Activated T-helper 1 cell treated with anti-CD3 and anti-CD28 coated beads, Interleukin-12 subunit alpha, Interleukin-12 subunit beta, Interleukin-2, Interleukin-4 antibody, amounts not matched to agents 30 ng/mL and 10 ng/mL and 1 ng/mL, durations not matched to agents 14 hours and 24 hours and 36 hours (primary cell): ENCODE measurements at places on chromosomes 7 and 10. TPM values are rescaled to one million over a fixed set of nuclear protein-coding genes. Genes with fewer than 3 reads are reported as not detected.

WAPL gene
- total RNA-seq: 49.7 and 50.2 TPM in 2 replicates

CNPY4 gene
- 19.6 and 21.7 TPM in 2 replicates for total RNA-seq

STRIP2 gene
- total RNA-seq: 74.0 and 79.4 TPM in 2 replicates

GNGT1 gene
- total RNA-seq: not detected in 2 replicates

SPDYE8 gene
- not detected in 2 replicates for total RNA-seq

HMX2 gene
- not detected in 2 replicates for total RNA-seq

GPC2 gene
- 3.9 and 4.8 TPM in 2 replicates for total RNA-seq

PDE6C gene
- total RNA-seq: not detected in 2 replicates

CPVL gene
- total RNA-seq: not detected in 2 replicates

CTAGE6 gene
- total RNA-seq: 0.93 TPM in 1 of 2 replicates, not detected in the other

STEAP4 gene
- total RNA-seq: 0.99 and 1.1 TPM in 2 replicates

CH25H gene
- total RNA-seq: not detected in 2 replicates

DNA sequence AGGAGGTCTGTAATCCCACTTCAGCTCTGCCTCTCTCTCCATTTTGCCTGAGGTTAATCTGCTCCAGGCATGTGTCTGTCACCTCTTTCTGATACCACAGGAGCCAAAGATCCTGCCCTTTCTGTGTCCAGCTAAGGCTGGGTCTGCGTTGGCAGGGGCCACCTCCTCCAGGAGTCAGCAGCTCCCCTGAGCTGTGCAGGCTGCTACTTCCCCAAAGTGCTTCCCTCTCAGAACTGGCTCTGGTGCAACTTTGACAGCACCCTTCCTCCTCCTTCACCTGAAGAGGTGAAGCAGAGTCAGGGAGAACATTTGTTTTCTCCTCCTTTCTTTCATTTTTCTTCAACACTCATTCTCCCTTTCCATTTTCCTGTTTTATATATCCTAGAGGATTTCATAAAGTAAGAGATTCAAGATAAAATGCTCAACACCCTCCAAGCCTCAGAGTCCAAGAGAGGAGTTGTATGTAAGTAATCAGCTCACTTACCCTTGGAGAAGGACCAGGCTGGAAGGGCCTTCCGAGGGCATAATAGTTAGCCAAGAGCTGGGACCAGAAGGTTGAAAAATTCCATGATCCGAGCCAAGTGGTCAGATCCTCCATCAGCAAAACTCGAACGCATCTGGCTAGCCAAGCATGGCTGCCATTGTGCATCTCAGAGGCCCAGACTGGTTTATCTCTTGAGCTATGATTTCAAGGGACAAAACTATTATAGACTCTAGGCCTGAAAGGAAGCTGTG, 257.3 kb downstream of the PTEN start:
- H3K27me3 ChIP-seq: peaks cover 10% of the 10 kb centered on the region
- peaks cover 10% of the 10 kb centered on the region for H3K4me1 ChIP-seq
- DNase-seq: no peak
- H3K27ac ChIP-seq: no peak overlapping the region
- H3K4me3 ChIP-seq: no peak overlapping the region

- H3K27ac ChIP-seq: no peak overlapping the region
- no peak overlapping the region for H3K4me3 ChIP-seq
- no peaks in the 10 kb centered on the region for H3K4me1 ChIP-seq
- DNase-seq: no peak
- no peaks in the 10 kb centered on the region for H3K36me3 ChIP-seq
Observed at GRCh38 chr10:106251573-106251972, 912.9 kb downstream of the SORCS1 start.

GRCh38 chr7:18770154-18770811, 274.7 kb downstream of the HDAC9 start:
- H3K36me3 ChIP-seq: no peaks in the 10 kb centered on the region
- no peak for DNase-seq

GRCh38 chr7:42745357-42746059, 166.4 kb downstream of the C7orf25 start:
- no peak for DNase-seq
- H3K36me3 ChIP-seq: no peaks in the 10 kb centered on the region
- no peaks in the 10 kb centered on the region for H3K27me3 ChIP-seq
- no peak overlapping the region for H3K4me3 ChIP-seq
- H3K4me1 ChIP-seq: no peaks in the 10 kb centered on the region

DNA sequence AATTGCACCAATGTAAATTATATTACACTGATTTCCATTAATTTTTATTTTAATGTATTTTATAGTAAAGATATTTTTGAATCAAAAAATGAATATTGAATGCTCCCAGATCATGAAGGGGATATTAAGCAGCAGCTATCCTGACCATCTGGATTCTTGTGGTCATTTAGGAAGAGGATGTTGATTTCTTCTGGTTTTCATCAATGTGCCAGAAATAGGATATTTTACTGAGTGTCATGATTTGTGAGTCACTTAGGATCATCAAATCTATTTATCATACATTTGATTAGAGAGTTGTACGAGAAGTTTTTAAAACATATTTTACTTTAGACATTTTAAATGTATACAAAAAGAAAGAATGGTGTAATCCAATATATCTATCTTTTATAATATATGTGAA, 366.3 kb upstream of the CHRM2 start:
- no peak overlapping the region for H3K27ac ChIP-seq
- no peak overlapping the region for H3K4me3 ChIP-seq
- H3K4me1 ChIP-seq: no peaks in the 10 kb centered on the region

DNA sequence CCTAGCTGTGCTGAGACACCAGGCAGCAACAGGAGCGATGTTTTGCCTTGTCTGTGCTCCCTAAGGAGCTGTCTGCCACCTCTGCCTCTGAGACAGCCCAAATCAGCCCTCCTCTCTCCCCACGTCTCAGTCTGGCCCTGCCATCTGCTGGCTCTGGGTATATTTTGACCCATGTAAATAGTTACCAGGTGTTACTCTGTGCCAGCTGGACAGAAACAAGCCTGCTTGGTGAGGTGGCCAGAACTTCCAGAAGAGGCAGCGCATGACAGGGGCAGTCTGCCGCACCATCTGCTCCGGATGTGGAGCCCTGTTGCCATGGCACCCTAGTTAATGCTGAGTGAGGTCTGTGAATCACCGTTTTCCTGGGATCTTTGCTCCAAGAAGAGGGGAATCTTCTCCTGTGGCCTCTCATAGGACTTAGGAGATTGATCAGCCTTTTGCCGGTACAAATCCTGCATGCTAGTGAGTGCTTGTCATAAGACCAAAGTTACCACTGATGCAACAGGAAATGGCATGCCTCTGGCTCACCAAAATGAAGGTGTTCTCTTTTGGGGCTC, 31.8 kb downstream of the GSTO2 start:
- peak overlapping the region; percentile 25 for H3K4me3 ChIP-seq
- DNase-seq: no peak
- peaks cover 48% of the 10 kb centered on the region for H3K4me1 ChIP-seq
- peak overlapping the region; percentile 82 for H3K27ac ChIP-seq
- H3K27me3 ChIP-seq: no peaks in the 10 kb centered on the region

GRCh38 chr10:91551856-91552255, 81.0 kb downstream of the PPP1R3C start:
- no peak for DNase-seq
- H3K27ac ChIP-seq: no peak overlapping the region
- H3K36me3 ChIP-seq: no peaks in the 10 kb centered on the region
- no peaks in the 10 kb centered on the region for H3K4me1 ChIP-seq

DNA sequence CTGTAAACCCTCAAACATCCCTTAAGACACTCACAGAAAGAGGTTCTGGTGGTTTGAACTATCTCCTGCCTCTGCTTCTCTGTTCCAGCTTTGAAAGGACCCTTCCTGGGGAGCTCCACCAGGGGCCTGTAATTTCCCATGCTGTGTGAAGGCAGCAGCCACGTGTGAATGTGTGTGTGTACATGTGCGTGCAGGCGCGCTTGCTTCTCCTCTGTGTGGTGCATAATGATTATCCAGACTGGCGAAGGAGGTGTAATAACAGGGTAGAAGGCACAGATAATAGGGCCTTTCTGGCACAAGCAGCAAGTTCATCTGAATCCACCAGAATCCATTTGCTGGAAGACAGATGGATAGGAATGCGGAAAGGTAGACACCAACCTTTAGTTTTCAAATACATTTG, 466.5 kb downstream of the GRID1 start:
- H3K4me1 ChIP-seq: no peaks in the 10 kb centered on the region
- no peaks in the 10 kb centered on the region for H3K27me3 ChIP-seq
- DNase-seq: no peak
- no peaks in the 10 kb centered on the region for H3K36me3 ChIP-seq
- no peak overlapping the region for H3K27ac ChIP-seq

DNA sequence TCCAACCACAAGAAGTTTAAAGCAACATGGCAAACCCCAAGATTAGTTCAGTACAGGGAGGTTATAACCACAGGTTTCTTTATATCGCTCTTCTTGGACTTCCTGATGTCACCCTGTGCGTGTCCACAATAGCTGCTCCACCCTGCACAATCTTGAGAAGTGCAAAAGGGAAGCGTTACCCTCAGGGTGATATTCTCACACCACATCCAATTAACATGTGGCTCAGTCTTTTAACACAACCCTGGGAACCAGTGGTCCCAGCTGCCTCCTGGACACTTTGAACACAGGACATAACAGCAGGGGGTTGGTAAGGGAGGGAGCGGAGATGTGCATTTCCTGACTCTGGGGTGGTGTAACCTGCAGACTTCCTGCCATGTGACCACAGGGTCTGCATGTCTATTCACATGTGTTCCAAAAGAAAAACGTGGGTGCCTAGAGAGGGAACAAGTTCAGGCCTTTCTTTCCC, 64.6 kb downstream of the GSAP start:
- peak overlapping the region; percentile 90 for H3K27ac ChIP-seq
- peaks cover 9% of the 10 kb centered on the region for H3K36me3 ChIP-seq
- H3K27me3 ChIP-seq: peaks cover 5% of the 10 kb centered on the region
- H3K4me1 ChIP-seq: peaks cover 58% of the 10 kb centered on the region

DNA sequence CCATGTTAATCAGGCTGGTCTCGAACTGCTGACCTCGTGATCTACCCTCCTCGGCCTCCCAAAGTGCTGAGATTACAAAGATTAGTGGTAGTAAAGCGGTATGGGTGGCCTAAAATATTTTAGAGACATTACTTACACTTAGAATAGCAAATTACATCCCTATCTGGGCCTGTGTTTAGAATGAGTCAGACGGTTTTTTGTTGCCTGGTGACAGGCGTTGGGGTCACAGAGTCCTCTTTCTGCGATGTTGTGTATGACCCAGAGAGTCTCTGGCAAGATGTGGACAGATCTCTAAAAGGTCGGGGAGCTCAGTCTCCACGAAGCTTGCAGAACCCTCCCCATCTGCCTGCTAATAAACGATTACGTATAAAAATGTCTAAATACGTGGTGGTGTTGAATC, 39.6 kb upstream of the PRKCQ start:
- DNase-seq: no peak
- no peak overlapping the region for H3K27ac ChIP-seq
- H3K4me3 ChIP-seq: no peak overlapping the region
- H3K27me3 ChIP-seq: no peaks in the 10 kb centered on the region
- H3K36me3 ChIP-seq: peaks cover 44% of the 10 kb centered on the region
- peaks cover 60% of the 10 kb centered on the region for H3K4me1 ChIP-seq

- DNase-seq: no peak
- no peaks in the 10 kb centered on the region for H3K36me3 ChIP-seq
- no peak overlapping the region for H3K4me3 ChIP-seq
- H3K27ac ChIP-seq: no peak overlapping the region
- H3K4me1 ChIP-seq: peaks cover 9% of the 10 kb centered on the region
Observed at GRCh38 chr7:30176463-30177109, 41.8 kb downstream of the MTURN start.

- H3K36me3 ChIP-seq: no peaks in the 10 kb centered on the region
- no peaks in the 10 kb centered on the region for H3K4me1 ChIP-seq
- H3K4me3 ChIP-seq: no peak overlapping the region
- no peak for DNase-seq
Observed at GRCh38 chr7:27579565-27579964, 83.1 kb downstream of the HIBADH start.

DNA sequence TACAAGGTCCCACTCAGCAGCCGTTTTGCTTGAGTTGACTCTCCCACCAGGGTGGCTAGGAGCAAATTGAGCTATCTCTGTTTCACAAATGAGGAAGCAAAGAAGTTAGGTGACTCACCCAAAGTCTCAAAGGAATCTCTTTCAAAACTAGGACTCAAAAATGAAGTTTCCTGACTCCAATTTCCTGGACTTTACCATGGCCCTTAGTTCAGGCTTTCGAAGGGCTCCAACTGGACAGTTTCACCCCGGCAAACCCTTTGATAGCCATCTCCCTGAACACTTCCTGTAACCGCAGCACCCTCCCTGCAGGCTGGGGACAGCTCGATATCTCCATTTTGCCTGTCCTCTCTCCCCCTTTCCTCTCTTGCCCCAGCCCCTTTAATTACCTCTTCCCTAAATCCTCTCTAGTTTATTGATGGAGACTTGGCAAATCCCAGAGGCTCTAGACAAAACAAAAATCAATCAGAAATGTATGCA, 4.7 kb upstream of the AFAP1L2 start:
- no peak for DNase-seq
- H3K4me1 ChIP-seq: no peaks in the 10 kb centered on the region
- H3K4me3 ChIP-seq: no peak overlapping the region
- H3K27me3 ChIP-seq: peaks cover 28% of the 10 kb centered on the region
- no peaks in the 10 kb centered on the region for H3K36me3 ChIP-seq

- H3K36me3 ChIP-seq: no peaks in the 10 kb centered on the region
- H3K27ac ChIP-seq: no peak overlapping the region
- peaks cover 4% of the 10 kb centered on the region for H3K4me1 ChIP-seq
- DNase-seq: no peak
- H3K27me3 ChIP-seq: peaks cover 12% of the 10 kb centered on the region
Observed at GRCh38 chr7:146117576-146117975, 975 bp downstream of the CNTNAP2 start.

- no peak for DNase-seq
- no peaks in the 10 kb centered on the region for H3K4me1 ChIP-seq
- no peaks in the 10 kb centered on the region for H3K27me3 ChIP-seq
Observed at GRCh38 chr10:116907245-116907987, 58.1 kb downstream of the ENO4 start.

DNA sequence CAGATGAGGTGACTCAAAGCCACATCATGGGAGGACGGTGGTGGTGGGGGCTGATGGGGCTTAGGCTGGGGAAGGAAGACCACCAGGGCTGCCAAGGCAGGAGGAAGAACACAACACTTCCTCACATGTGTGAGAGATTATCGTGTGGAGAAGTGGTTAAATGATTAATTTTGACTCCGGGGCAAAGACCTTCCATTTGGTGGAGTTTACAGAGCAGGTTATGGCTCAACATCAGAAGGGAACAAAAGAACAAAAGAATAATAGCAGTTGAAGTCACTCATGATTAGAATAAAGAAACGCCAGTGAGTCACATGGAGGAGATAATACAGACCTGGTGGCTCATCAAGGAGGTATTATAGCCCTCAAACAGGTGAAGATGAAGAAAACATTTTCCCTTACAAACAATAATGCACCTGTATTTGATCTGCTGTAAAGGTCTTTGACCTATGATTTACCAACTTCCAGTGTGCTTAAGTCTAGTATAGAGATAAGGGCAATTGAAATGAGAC, 170.1 kb downstream of the PKD1L1 start:
- no peak for DNase-seq
- H3K36me3 ChIP-seq: no peaks in the 10 kb centered on the region
- H3K27ac ChIP-seq: no peak overlapping the region
- H3K4me1 ChIP-seq: no peaks in the 10 kb centered on the region
- H3K4me3 ChIP-seq: no peak overlapping the region

GRCh38 chr10:6987536-6987945, 407.5 kb upstream of the PRKCQ start:
- no peak for DNase-seq
- H3K4me3 ChIP-seq: no peak overlapping the region
- H3K36me3 ChIP-seq: no peaks in the 10 kb centered on the region
- peaks cover 4% of the 10 kb centered on the region for H3K27me3 ChIP-seq
- no peak overlapping the region for H3K27ac ChIP-seq

GRCh38 chr10:5897053-5897340, 7.0 kb downstream of the FBH1 start:
- peaks cover 47% of the 10 kb centered on the region for H3K4me1 ChIP-seq
- no peak overlapping the region for H3K4me3 ChIP-seq

GRCh38 chr7:16579216-16579615, 52.6 kb downstream of the LRRC72 start:
- no peak for DNase-seq
- H3K36me3 ChIP-seq: no peaks in the 10 kb centered on the region
- no peak overlapping the region for H3K27ac ChIP-seq
- H3K4me1 ChIP-seq: no peaks in the 10 kb centered on the region
- H3K27me3 ChIP-seq: no peaks in the 10 kb centered on the region
